ENCODE measurements at places on chromosomes 2 and 18.

GRCh38 chr18:75400366-75400765 lies 27.1 kb downstream of the SMIM21 start:
- no peak for DNase-seq

- DNase-seq = no peak
Observed at GRCh38 chr2:236811062-236811656, 241.5 kb downstream of the ACKR3 start.

DNA sequence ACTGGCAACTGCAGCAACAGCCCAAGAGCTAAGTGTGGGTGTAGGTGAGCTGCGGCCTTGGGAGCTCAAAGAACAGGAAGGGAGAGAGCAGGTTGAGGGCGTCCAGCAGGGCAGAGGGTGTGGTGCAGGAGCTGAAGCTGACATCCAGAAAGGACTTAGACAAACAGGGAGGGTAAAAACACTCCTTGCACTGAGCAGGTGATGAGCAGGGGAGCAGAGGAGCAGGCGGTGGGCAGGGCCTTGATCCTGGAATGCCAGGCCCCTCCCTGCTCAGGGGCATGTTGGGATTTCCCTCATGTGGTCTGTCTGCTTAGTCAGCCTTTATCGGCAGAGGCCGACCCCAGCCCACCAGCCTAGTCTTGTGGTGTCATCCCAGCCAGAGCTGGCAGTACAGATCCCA lies 63.6 kb downstream of the VSNL1 start:
- no peak for DNase-seq

- no peak for DNase-seq
Observed at GRCh38 chr2:153488072-153488471, 9.5 kb upstream of the RPRM start.

DNA sequence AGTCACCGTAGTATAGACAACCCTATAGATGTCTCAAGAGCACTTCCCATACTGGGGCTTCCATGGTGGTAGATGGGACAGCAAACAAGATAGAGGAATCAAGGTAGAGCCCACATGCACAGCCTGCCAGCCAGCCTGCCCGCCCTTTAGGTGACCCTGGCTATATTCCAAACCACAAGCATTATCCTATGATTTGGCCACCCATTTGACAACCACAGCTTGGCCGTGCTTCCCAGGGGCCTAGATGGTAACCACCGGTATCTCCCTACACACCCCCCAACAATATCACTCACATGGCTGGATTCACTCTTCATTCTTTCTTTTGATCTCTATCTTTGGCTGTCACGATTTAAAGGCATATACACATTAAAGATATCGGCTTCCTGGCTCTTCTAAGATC lies 85.3 kb downstream of the CDK15 start:
- DNase-seq = no peak

DNA sequence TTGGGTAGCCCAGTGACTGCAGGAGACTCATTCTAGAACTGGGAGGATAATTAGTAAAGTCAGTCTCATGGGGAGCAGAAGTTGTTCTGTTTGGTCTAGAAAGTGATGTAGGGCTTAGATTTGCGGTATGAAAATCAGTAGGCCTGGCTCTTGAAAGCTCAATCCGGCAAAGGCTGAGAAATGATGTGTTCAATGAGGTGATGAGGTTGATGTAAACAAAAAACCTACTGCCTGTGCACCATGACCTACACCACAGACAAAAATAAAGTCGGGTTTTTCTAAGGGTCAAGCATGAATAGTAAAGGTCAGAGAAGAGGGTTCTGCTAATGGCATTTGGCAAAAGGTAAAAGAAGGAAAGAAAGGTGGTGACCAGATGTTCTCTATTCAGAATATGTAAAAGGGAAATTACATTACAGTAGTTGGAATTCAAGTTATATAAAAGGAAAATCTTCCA lies 80.8 kb upstream of the COL5A2 start:
- DNase-seq = no peak

- no peak for DNase-seq
Observed at GRCh38 chr2:18934886-18935285, 345.5 kb upstream of the NT5C1B start.

- DNase-seq = no peak
Observed at GRCh38 chr2:144426981-144427479, 92.9 kb downstream of the ZEB2 start.

GRCh38 chr2:108165729-108166128 lies 74.0 kb upstream of the SULT1C3 start:
- DNase-seq = no peak

- DNase-seq = no peak
Observed at GRCh38 chr2:38551171-38551570, 51.6 kb downstream of the HNRNPLL start.

- no peak for DNase-seq
Observed at GRCh38 chr18:37720663-37721062, 155.1 kb upstream of the CELF4 start.

- no peak for DNase-seq
Observed at GRCh38 chr2:111117598-111118480, 2.9 kb upstream of the BCL2L11 start.

- no peak for DNase-seq
Observed at GRCh38 chr2:27809761-27810241, 38.3 kb downstream of the MRPL33 start.

DNA sequence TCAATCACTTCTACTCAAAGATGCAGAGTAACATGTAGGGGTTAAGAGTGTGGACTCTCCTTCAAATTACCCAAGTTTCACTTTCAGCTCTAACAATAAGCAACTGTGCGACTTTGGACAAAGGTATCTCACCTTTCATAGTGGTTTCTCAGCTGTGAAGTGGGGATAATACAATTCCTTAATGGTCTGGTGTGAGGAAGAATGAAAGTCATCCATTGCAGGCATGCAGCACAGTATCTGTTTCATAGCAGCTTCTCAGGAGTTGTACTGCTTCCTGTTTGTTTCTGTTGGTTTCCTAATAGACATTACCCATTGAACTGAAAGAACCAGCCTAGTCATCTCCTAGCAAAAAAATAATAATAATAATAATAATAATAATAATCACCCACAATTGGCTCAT lies 74.4 kb downstream of the DDX18 start:
- DNase-seq = no peak

DNA sequence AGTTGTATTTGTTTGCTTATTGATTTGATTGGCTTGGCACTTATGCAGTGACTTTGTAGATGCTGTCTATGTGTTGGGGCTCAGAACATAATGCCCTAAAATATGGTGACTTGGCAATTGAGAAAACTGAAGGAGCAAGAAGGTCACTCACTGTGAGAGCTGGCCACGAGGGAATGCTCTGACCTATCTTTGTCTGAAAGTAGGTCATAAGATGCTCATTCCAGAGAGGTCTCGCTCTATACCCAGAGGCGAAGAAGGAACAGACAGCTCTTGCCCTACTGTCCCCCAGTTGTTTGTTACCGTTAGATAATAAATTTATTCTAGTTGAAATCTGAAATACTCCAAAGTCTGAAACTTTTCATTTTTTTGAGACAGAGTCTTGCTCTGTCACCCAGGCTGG lies 158.5 kb downstream of the TGIF1 start:
- DNase-seq = no peak

- no peak for DNase-seq
Observed at GRCh38 chr2:19868701-19869580, 32.8 kb downstream of the TTC32 start.

- DNase-seq = no peak
Observed at GRCh38 chr2:217551252-217551899, 451.4 kb downstream of the TNS1 start.

GRCh38 chr2:12389344-12390045 lies 327.2 kb upstream of the TRIB2 start:
- DNase-seq = no peak

GRCh38 chr2:183162362-183162761 lies 38.1 kb downstream of the NUP35 start:
- DNase-seq = no peak

- DNase-seq = no peak
Observed at GRCh38 chr2:168574856-168575630, 119.0 kb downstream of the CERS6 start.

DNA sequence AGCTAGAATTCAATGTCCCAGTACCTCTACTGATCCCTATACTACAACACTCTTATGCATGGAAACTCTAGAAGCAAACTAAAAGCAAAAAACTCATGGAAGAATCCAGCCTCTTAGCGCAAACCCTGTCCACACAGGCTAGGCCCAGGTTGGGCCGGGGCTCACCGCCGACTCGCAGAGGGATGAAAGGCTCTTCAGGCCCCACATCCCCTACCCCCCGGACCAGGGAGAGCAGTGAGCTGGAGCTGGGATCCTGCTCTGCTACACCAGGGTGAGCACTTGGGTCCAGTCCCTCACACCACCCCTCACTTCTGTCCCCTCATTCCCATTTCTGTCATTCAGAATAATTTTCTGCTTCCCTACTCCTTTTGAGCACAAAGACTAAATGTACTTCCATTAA lies 2.0 kb downstream of the OST4 start:
- DNase-seq = no peak

DNA sequence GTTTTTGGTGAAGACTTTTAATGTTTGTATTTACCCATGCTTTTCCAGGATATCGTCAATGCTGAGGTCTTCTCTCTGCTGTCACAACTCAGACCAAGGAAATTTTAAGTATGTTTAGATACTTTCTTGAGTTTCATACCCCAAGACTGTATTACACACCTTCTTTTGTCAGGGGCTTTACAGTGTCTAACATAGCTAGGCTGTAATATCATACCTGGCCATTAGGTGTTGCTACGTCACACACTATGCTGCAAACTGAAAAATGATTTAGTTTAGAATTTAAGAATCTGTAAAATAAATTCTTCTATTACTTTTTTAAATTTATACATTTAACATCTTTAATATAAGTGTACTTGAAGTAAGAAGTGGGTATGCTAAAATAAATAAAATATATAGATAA lies 358.4 kb upstream of the NRP2 start:
- no peak for DNase-seq

- peak; percentile 53 for DNase-seq
Observed at GRCh38 chr18:75247611-75248421, 37.2 kb downstream of the TSHZ1 start.

- DNase-seq = no peak
Observed at GRCh38 chr2:238313289-238313990, 6.9 kb upstream of the TRAF3IP1 start.

GRCh38 chr2:551621-552020 lies 125.6 kb downstream of the TMEM18 start:
- no peak for DNase-seq

GRCh38 chr2:185044323-185044874 lies 446.1 kb downstream of the ZNF804A start:
- no peak for DNase-seq

- DNase-seq = no peak
Observed at GRCh38 chr2:43131890-43132682, 94.3 kb downstream of the ZFP36L2 start.

DNA sequence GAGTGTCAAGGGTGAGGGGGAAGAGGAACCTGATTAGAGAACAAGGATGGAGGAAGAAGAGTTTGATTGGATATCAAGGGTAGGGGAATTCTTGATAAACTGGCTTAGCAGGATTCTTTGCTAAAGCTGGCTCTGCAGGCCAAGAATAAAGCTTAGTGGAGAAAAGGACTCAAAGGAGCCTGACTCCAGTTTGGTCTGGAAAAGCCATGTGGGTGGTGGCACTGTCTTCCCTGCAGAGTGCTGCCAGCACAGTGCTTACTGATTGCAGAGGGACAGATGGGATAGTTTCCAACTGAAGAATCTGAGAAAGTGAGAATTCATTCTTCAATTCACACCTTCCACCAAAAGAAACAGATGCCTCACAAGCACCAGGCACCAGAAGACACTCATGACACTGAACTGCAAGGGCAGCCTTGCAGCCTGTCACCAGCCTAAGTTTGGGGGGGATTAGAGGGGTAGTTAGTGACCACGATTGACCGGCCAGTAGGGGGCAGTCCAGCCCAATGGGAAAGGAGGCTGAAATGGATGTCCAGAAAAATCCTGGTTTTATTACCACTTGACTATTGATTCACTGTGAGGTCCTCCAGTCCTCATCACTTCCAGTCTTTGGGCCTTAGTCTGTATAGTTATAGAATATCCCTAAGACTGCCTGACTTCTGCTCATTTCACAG lies 334.5 kb downstream of the SMAD2 start:
- peak; percentile 25 for DNase-seq

GRCh38 chr2:64111426-64111825 lies 32.8 kb downstream of the PELI1 start:
- DNase-seq = no peak

GRCh38 chr2:178806543-178806942 lies 680 bp downstream of the TTN start:
- DNase-seq = no peak

- DNase-seq = no peak
Observed at GRCh38 chr2:104856973-104857261, 3.0 kb downstream of the POU3F3 start.

Data from cerebellar cortex (tissue), 1 donor.